ENCODE measurements at places on chromosomes 12 and 14.

GRCh38 chr12:103807561-103808238 is 33.3 kb downstream of the NT5DC3 start:
- no peaks in the 10 kb centered on the region for H3K27me3 ChIP-seq
- no peak for DNase-seq
- peaks cover under 1% of the 10 kb centered on the region for H3K36me3 ChIP-seq
- H3K27ac ChIP-seq, result no peak overlapping the region
- no peak overlapping the region for H3K4me3 ChIP-seq

GRCh38 chr14:56268673-56269072 is 150.5 kb downstream of the PELI2 start:
- H3K27ac ChIP-seq, result no peak overlapping the region
- DNase-seq, result no peak
- H3K4me3 ChIP-seq, result no peak overlapping the region
- no peaks in the 10 kb centered on the region for H3K36me3 ChIP-seq
- no peaks in the 10 kb centered on the region for H3K27me3 ChIP-seq
- H3K4me1 ChIP-seq, result peaks cover 8% of the 10 kb centered on the region

- no peaks in the 10 kb centered on the region for H3K4me1 ChIP-seq
- no peak overlapping the region for H3K4me3 ChIP-seq
- peak; percentile 29 for DNase-seq
- no peak overlapping the region for H3K27ac ChIP-seq
- no peaks in the 10 kb centered on the region for H3K36me3 ChIP-seq
- H3K27me3 ChIP-seq, result no peaks in the 10 kb centered on the region
Observed at GRCh38 chr14:72715850-72716228, 178.1 kb downstream of the DPF3 start.

- DNase-seq, result no peak
- no peaks in the 10 kb centered on the region for H3K4me1 ChIP-seq
- H3K27me3 ChIP-seq, result no peaks in the 10 kb centered on the region
Observed at GRCh38 chr12:7555752-7556151, 52.2 kb upstream of the CD163 start.

- H3K27me3 ChIP-seq, result no peaks in the 10 kb centered on the region
- H3K27ac ChIP-seq, result no peak overlapping the region
- no peaks in the 10 kb centered on the region for H3K36me3 ChIP-seq
Observed at GRCh38 chr12:109330282-109331230, 17.1 kb upstream of the MYO1H start.

DNA sequence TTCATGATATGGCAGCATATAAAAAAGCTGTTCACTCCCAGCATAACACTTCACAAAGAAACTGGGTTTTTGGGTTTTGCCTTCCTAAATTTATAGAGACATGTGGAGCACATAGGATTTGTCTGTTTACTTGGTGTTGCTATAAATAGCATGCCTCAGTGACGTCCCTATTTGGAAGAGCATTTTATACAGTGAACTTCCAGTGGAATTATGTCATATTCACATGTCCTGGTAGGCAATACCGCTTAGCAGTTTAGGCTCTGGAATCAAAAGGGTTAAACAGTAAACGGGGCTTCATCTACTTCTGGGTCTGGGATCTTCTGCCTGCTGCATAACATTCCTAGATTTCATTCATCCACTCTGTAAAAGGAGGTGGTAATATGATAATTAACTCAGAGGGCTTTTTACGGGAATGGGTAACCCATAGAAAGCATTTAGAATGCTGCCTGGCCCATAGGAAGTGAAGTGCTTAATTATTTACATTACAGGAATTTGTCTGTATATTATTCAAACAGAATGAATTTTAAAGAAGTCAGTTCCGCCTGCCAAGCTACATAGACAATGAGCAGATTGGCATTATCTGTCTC is 396.1 kb downstream of the TMTC2 start:
- no peaks in the 10 kb centered on the region for H3K27me3 ChIP-seq
- no peak overlapping the region for H3K4me3 ChIP-seq
- peaks cover 10% of the 10 kb centered on the region for H3K4me1 ChIP-seq
- peak; percentile 76 for DNase-seq
- H3K27ac ChIP-seq, result no peak overlapping the region

DNA sequence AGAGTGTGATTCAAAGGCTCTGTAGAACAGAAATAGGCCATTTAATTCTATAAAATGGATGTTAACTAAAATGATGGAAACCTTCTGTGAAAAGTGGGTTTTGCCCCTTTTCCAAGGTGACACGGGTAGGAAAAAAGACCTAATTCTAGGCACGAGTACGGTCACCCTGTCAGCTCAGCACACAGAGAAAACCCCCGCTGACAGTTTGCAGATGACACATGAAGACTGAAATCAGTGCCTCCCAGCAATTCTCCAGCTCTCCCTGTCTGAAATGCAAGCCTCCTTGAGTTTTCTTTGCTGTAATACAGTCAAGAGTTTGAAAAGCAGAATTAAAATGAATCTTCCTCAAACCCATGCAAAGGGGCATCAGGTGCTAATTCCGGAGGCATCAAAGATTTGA is 230.0 kb downstream of the TMEM132D start:
- H3K4me1 ChIP-seq, result no peaks in the 10 kb centered on the region
- H3K27ac ChIP-seq, result no peak overlapping the region
- H3K36me3 ChIP-seq, result no peaks in the 10 kb centered on the region

DNA sequence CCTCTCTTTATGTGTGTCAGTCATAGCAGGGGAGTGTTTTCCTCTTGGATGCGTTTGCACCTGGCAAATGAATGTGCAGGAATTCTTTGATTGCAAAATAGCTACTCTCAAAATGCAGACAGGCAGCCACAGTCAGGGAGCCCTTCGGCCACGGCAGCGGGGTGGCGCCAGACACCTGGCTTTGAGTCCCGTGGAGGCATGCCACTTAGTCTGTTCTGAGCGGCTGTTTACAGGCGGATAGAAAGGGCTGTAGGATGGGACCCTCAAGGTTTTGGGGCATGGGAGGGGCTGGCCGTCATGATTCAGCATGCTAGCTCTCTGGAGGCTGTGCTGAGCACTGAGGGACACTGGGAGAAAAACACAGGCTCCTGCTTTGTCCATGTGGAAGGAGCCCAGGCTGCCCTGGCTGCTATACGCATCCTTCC is 117.1 kb downstream of the SLC25A47 start:
- H3K4me3 ChIP-seq, result no peak overlapping the region
- no peaks in the 10 kb centered on the region for H3K27me3 ChIP-seq
- peak; percentile 77 for DNase-seq
- peaks cover 50% of the 10 kb centered on the region for H3K4me1 ChIP-seq
- no peaks in the 10 kb centered on the region for H3K36me3 ChIP-seq

- H3K4me3 ChIP-seq, result no peak overlapping the region
- peaks cover 1% of the 10 kb centered on the region for H3K27me3 ChIP-seq
- no peak for DNase-seq
- H3K27ac ChIP-seq, result no peak overlapping the region
- H3K4me1 ChIP-seq, result peaks cover 27% of the 10 kb centered on the region
Observed at GRCh38 chr14:99277530-99277929, 5.5 kb upstream of the BCL11B start.

DNA sequence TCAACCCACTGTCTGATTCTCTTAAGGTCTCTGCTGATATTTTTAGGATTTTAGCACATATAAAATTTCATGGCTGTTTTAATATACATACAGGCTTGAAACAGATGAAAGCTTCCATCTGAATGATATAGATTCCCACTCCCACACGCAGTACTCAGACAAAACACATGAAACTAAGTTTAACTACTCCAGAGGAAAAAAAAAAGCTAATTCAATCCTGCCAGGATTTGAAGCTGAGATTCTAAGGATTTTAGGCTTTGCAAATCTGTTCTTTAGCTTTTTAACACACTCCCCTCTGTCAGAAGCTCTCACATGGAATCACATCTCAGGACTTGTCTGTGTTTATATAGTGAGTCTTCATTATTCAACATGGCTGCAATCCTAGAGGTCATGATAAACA is 217.3 kb downstream of the BCAT1 start:
- H3K27ac ChIP-seq, result no peak overlapping the region
- no peaks in the 10 kb centered on the region for H3K27me3 ChIP-seq
- H3K36me3 ChIP-seq, result no peaks in the 10 kb centered on the region
- no peak overlapping the region for H3K4me3 ChIP-seq

DNA sequence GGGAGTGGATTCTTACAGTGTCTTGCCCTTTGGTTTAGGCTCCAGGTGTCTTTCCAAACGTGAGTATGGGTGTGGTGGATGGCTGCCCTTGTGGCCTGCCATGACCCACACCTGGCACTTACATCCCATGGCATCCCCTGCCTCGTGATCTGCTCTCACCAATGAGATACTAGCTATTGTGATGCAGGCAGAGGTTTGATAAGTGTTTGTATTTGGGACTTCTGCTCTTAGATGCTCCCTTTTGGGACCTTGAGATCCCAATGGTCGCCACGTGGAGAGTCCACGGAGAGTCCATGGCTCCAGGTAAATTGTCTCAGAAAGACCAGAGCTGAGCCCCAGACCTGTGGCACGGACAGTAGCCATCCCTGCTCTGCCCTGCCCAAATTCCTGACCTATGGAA is 62.5 kb downstream of the MDM2 start:
- H3K4me3 ChIP-seq, result no peak overlapping the region
- H3K36me3 ChIP-seq, result peaks cover 41% of the 10 kb centered on the region
- no peak overlapping the region for H3K27ac ChIP-seq
- no peak for DNase-seq
- H3K27me3 ChIP-seq, result no peaks in the 10 kb centered on the region
- H3K4me1 ChIP-seq, result no peaks in the 10 kb centered on the region

GRCh38 chr12:30696103-30696408 is 387 bp upstream of the IPO8 start:
- peaks cover 18% of the 10 kb centered on the region for H3K4me1 ChIP-seq
- no peaks in the 10 kb centered on the region for H3K36me3 ChIP-seq
- peak overlapping the region; percentile 95 for H3K4me3 ChIP-seq
- peak overlapping the region; percentile 91 for H3K27ac ChIP-seq
- DNase-seq, result no peak

- H3K4me3 ChIP-seq, result no peak overlapping the region
- H3K27me3 ChIP-seq, result no peaks in the 10 kb centered on the region
- no peak overlapping the region for H3K27ac ChIP-seq
- DNase-seq, result no peak
Observed at GRCh38 chr14:78933166-78933565, 763.0 kb downstream of the NRXN3 start.

DNA sequence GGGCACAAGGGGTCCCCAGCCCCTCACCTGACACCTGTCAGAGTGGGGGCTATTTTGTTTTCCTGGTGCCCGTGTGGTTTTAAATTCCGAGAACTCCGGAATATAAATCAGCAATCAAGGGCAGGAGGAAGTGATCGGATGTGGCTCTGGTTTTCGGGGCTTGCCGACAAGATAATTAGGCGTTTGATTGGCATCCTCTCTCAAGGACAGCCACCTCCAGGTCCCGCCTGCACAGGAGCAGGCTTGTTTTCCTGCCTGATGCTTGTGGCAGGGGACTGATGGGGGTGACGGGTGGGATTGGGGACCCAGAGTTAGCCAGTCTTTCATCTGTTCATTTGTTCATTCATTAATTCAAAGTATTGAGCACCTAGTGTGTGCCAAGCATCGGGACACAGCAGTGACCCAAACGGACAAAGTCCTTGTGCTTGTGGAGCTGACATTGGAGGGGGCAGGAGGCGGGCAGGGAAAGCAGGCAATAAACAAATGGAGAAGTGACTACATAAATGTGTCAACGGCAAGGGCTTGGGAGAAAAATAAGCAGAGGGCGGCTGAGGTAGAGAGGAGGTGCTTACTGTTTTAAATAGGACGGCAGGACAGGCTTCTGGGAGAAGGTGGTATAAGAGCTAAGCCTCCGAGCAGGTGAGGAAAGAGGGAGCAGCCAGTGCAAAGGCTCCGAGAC is 166.5 kb downstream of the PHETA1 start:
- no peaks in the 10 kb centered on the region for H3K36me3 ChIP-seq
- H3K4me1 ChIP-seq, result no peaks in the 10 kb centered on the region
- H3K27me3 ChIP-seq, result peaks cover 57% of the 10 kb centered on the region

DNA sequence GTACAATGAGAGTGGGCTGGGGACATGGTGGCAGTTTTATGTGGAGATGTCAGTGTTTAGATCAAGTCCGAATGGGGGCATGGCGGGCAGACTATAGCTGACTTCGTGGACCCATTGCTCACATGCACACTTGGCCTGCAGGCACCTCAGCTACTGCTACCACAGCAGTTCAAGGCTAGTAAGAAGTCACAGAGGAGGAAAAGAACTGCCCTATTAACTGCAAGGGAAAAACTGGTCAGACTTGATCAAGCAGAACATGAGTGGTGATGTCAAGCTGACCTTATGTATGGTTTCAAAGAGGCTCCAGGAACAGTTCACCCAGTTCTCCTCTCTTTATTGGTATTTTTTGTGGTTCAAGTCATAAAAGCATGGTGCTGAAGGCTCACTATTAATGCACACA is 30.2 kb upstream of the FRS2 start:
- no peaks in the 10 kb centered on the region for H3K36me3 ChIP-seq
- peaks cover 4% of the 10 kb centered on the region for H3K4me1 ChIP-seq
- no peak overlapping the region for H3K27ac ChIP-seq
- H3K27me3 ChIP-seq, result no peaks in the 10 kb centered on the region

GRCh38 chr14:74922752-74923401 is at the start of gene RPS6KL1:
RPS6KL1 (minus strand) TSS chr14:74923260; CDS start chr14:74921541, 1,719 bp downstream.
- peak within 1 kb of the TSS; percentile 60 for H3K4me3 ChIP-seq
- H3K4me1 ChIP-seq, result peaks cover 7% of the 10 kb centered on the region
- H3K36me3 ChIP-seq, result no peaks in the 10 kb centered on the region
- peaks cover 12% of the 10 kb centered on the region for H3K27me3 ChIP-seq

GRCh38 chr14:52355016-52355431 is 40.9 kb downstream of the PTGER2 start:
- peak overlapping the region; percentile 10 for H3K27ac ChIP-seq
- H3K4me1 ChIP-seq, result no peaks in the 10 kb centered on the region
- no peak overlapping the region for H3K4me3 ChIP-seq
- peak; percentile 56 for DNase-seq

DNA sequence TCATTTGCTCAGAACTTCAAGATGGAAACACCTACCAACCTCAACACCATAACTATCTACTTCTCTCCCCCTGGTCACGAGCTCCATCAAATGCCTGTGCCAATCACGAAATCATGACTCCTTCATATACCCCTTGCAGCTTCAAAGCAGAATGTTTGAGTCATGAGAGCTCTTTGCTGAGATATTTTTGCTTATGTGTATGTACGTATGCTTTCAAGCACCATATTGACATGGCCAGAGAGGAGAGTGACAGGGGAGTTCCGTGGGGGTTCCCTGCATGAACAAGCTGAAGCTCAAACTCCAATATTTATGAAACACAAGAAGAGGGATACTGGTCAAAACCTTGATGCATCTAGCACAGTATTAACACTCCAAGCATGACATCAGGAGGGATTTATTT is 374.4 kb downstream of the DPF3 start:
- no peak overlapping the region for H3K27ac ChIP-seq
- H3K4me3 ChIP-seq, result no peak overlapping the region
- H3K27me3 ChIP-seq, result no peaks in the 10 kb centered on the region
- no peak for DNase-seq
- peaks cover 10% of the 10 kb centered on the region for H3K4me1 ChIP-seq

- peaks cover 18% of the 10 kb centered on the region for H3K27me3 ChIP-seq
- peak within 1 kb of the TSS; percentile 95 for H3K4me3 ChIP-seq
- peak; percentile 85 for DNase-seq
- peak within 1 kb of the TSS; percentile 92 for H3K27ac ChIP-seq
Observed at GRCh38 chr14:63852817-63853731, at the start of gene SYNE2. SYNE2 (plus strand) TSS chr14:63853004; CDS start chr14:63909149, 56,145 bp downstream.

All from stomach (tissue), 19 donors.